ENCODE measurements at places on chromosomes 11 and 22.

DNA sequence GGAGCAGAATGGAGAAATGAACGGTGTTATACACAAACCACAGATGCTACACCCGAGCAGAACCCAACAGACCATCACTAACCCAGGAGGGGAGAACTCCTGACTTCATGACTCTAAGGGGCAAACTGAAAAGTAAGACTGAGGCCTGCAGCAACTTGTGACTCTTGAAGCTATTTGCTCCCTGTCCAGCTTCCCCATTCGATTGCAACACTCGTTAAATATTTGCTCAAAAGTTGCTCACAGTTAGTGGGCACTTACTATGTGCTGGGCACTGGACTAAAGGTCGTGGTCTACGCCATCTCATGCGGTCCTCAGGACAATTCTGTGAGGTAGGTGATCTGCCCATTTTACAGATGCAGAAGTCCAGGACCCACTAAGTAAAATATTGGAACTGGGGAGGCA lies 9.5 kb upstream of the ADA2 start:
- DNase-seq, result no peak

DNA sequence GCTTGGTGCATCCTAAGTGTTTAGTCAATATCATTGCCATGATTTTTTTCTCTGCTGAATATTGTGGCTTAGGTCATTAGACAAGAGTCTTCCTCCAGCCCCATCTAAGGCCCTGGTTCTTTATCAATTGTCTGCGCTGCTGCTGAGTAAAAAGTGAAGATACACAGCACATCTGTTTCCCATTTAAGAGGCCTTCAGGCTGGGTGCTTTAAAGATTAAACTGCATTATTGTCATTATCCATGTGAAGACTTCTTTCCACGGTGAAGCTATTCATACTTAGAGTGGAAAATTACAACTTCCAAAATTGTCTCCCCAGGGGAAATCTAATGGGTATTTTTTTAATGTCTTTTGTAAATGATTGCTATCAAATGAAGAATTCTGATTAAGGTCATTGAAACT lies 719.8 kb upstream of the LRRC4C start:
- no peak for DNase-seq

DNA sequence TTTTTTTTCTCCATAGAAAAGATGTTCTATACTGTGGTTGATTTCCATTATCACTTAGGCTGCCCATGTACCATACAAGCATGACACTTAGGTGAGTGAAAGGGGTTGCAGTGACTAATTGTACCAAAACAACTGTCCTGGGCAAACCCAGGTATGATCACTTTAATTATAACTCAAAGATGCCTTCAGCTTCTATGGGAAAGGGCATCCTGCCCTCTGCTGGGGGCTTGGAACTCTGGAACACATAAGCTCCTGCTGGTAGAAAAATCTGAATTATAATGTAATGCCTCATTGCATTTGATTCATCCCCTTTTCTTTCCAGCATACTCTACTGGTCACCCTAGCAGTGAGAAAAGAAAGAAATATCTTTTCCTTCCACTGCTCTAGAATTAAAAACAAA lies 206.3 kb downstream of the DDX10 start:
- no peak for DNase-seq

DNA sequence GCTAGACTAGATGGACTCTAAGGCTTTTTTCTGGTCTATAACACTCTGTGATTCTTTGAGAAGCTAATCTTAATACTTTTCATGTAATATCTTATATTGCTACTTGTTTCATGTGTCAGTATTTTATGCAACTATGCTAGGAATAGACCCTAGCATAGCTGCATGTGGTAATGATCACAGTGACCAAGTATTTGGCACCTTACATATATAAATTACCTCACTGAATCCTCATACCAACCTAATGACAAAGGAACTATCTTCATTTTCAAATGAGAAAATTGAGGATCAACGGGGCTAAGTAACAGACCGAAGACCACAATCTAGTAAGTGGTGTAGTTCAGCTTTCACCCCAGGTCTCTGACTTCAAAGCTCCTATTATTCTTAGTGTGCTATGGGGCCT lies 327.3 kb upstream of the PITPNB start:
- no peak for DNase-seq

GRCh38 chr11:60915248-60915914 lies 1.4 kb downstream of the TMEM109 start:
- no peak for DNase-seq

DNA sequence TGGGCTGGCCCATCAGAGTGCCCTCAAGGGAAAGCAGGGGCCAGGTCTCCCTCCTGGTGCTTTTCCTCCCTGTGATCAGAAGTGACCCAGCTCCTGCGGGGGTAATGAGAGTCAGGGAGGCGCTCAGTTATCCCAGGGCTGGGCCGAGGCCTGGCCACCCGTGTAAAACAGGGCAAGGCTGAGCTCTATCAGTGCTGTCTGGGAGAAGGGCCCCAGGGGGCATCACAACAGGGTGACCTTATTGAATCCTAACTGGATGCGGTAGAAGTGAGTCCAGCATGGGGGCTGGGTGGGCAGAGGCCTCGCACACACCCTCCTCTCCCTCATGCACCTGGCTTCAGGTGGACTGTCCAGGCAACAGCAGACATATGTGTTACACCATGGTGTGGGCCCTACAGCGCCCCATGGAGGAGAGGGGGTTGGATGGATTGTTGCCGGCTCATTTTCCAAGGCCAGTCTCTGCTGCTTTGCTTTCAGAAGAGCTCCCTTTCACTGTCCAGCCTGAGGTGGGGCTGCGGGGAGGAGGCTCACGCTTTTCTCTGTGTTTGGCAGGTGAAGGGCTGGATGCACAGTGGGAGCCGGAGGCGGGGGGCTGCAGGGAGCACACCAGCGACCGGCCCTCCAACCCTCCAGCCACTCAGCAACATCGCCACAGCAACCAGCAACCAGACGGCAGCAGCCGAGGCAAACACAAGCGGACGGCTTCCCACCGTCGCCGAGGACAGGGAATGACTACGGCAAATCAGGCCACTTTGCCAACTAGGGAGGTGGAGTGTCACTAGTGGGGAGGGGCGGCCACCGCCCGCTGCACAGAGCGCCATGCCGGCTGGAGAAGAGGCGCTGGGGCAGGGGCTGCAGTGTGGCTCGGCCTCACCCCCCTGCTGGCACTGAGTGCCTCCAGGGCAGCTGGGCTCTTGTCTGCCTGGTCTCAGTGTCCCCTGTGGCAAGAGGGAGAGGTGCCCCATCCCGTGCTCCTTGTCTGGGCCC lies 24.7 kb downstream of the GNAZ start:
- no peak for DNase-seq

DNA sequence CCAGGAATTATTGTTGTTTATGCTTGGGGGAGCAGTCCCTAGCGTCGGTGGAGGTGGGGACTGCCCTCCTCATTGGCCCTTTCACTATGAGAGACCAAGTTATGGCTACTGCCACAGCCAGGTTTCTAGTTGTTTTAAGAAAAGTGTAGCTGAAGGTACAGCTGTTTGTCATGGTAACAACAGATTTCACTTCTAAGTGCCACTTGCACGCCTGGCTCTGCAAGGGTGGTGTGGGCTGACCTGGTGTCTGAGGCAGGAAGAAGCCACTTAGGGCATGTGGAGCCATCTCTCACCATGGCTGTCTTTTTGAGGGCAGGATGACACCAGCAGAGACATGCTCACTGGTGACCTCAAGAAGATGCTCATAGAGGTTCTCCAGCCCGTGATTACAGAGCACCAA lies 46.3 kb upstream of the MPEG1 start:
- DNase-seq, result no peak

DNA sequence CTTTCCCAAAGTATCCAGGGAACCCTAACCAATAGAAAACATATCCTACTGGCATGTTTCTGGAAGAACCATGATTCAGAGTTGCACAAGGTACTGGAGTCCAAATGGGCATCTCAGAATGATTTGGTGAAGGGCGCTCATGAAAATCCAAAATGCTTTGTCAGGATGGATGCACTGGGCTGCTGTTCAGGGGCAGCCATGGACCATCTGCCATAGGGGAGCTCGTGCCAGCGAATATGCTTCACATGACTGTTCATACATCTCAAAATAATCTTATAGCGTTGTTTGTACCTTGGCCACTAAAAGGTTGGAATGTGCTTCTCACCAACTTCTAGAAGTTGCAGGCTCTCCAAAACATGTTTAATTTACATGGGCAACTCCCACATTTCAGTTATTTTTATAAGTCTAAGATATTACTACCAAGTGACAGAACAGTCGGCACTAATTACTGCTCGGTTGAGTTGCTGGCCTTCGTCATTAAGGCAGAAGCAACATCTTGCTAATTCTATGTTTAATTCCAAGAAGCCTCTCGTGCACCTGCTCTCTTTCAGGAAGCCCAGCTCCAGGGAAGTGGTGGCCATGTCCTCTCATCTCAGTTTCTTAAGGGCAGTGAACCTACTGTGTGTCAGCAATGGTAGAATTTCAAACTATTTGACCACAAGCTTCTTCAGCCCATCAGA lies 1497.7 kb downstream of the TBC1D22A start:
- DNase-seq, result no peak

GRCh38 chr11:44338698-44339529 lies 29.0 kb upstream of the ALX4 start:
- no peak for DNase-seq

GRCh38 chr22:43389227-43389836 lies 22.5 kb upstream of the MPPED1 start:
- no peak for DNase-seq

DNA sequence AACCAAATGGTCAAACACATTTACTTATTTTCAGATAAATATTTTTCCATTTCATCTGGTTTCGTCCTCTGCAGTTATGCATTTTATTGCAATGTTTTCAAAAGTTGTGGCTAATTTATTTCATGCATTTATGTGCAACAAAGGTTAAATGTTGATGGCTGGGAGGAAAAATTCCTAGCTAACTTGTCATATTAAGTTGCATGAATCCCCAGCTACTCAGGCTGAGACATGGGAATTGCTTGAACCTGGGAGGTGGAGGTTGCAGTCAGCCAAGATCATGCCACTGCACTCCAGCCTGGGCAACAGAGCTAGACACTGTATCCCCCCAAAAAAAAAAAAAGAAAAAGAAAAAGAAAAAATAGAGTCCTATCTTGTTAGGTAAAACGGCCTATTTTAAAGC lies 1862.4 kb upstream of the RAG2 start:
- no peak for DNase-seq

GRCh38 chr11:6203327-6203726 lies 2.0 kb upstream of the C11orf42 start:
- no peak for DNase-seq

DNA sequence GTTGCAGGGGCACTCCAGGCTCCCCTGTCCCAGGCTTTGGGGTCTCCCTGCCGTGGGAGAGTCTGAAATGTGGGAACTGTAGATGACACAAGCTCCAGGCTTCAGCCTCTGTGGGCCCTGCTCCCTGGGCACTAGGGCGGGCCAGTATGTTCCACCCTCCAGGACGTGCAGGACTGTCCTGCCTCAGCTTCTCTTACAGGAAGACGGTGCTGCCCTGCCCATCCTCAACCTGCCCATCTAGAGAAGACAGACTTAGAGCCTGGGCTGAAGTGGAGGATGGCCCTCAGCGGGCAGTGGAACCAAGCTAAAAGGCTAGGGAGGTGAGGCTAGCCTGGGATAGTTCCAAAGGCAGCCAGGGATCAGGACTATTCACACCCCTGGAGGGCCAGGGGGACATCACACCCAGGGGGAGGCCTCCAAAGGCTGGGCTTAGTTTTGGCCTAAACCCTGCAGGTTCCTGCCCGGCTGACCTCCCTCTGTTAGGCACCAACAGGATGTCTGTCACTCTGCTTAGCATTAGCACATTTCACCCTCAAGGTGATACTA lies 4.0 kb upstream of the CERK start:
- no peak for DNase-seq

- DNase-seq, result no peak
Observed at GRCh38 chr11:45917286-45917622, 423 bp downstream of the PEX16 start.

- no peak for DNase-seq
Observed at GRCh38 chr11:70080763-70081162, 2.6 kb downstream of the ANO1 start.

GRCh38 chr11:45045683-45046471 lies 95.2 kb upstream of the TP53I11 start:
- DNase-seq, result peak; percentile 5

GRCh38 chr11:119273721-119274120 lies 43.2 kb downstream of the MCAM start:
- DNase-seq, result no peak

GRCh38 chr11:87368858-87369480 lies 331.2 kb downstream of the TMEM135 start:
- DNase-seq, result no peak

- DNase-seq, result no peak
Observed at GRCh38 chr11:33500332-33500731, 200.3 kb downstream of the C11orf91 start.

DNA sequence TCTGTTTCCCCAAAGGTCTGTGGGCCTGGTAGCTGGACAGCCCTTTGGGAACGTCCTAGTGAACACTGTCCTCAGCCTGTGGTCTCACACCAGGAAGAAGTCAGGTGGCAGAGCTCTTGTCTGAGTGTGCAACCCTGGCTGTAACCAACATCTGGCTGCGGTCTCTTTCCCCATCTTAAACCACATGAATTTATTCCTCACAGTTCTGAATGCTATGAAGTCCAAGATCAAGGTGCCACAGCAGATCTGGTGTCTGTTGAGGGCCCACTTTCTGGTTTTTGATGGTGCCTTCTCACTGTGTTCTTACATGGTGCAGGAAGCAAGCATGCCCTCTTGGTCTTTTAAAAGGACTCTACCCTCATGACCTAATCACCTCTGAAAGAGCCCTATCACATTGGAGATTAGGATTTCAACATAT lies 2.7 kb downstream of the UPB1 start:
- DNase-seq, result no peak

DNA sequence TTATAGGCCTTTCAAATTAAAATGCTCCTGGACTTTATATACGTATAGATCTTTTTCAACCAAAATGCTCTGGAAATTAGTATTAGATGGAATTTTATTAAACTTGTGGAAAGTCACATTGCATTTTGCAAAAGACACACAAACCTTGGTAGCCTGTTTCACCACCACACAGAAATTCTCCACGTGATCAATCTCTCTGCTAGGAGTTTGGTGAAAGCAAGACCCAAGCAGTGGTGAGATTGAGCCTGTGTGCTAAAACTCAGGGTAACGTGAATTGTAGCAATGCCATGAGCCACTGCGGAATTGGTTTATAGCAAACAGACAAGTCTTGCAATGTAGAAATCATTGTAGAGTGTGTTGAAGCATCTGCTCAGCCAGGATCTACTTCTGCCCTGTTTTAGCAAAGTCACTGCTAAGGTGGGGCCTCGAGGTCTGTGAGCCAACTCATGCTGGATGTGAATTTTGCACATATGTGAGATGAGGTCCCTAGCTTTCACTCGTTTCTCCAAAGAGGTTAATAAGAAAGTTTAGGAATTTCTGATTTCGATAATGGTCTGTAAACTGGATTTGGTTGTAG lies 184.8 kb downstream of the DBX1 start:
- DNase-seq, result no peak

DNA sequence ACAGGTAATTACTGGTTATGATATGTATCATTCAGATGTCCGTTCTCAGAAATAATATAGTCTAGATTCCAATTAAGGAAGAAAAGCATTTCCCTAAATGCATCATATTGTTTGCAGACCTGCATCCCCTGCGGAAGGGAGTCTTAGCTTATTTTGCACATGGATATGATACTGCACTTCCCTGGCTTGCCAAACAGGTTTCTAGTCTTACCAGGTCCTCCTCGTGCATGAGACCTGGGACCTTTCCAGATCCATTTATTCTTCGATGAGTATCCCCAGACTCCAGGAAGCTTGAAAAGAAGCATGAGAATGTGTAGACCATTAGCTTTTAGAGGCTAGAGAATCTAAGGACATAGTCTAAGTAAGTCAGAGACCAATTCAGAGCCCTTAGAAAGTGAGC lies 30.6 kb downstream of the CYB5R2 start:
- no peak for DNase-seq

Measured in right forelimb (tissue), 1 donor.